Activated CD4-positive, alpha-beta T cell treated with anti-CD3 and anti-CD28 coated beads, Interleukin-10, Interleukin-2, amounts not matched to agents 100 ng/mL and 50 ng/mL, durations not matched to agents 16 hours and 8 hours (primary cell): ENCODE measurements at places on chromosomes 16 and 17.
A peak's percentile ranks its signal among the peaks of the same experiment; 100 is the strongest.

GRCh38 chr16:84628226-84628731 lies 10.4 kb upstream of the COTL1 start:
- DNase-seq = no peak

GRCh38 chr17:21495281-21495680 lies 119.1 kb downstream of the KCNJ12 start:
- no peak for DNase-seq

DNA sequence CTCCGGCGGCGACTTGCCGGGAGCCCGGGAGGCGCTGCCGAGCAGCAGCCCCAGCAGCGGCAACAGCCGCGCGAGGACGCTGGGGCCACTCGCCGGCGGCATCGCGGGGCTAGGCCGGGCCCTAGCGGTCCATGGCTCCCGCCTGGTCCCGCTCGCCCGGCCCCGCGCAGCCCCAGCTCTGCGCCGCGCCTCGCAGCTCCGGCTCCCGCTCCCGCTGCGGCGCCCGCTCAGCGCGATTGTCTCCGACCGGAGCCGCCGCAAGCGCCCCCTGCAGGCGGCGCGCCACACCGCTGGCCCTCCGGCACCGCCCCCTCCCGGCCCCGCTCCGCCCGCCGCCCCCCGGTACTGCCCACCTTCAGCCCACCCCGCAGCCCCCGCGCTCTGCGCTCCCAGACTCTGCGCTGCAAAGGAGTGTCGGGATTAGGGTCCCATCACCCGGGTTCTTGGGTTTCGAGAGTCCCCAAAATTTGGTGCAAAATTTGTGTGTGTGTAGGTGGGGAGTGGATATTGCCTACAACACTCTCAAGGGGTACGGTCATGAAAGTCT lies at the start of gene FAM171A2:
FAM171A2 (minus strand) TSS at position 241 of the 547 bp plus-strand sequence; CDS start at position 102, 139 bp downstream.
- peak; percentile 64 for DNase-seq

GRCh38 chr17:72953621-72954020 lies 138.9 kb downstream of the SLC39A11 start:
- DNase-seq = no peak

DNA sequence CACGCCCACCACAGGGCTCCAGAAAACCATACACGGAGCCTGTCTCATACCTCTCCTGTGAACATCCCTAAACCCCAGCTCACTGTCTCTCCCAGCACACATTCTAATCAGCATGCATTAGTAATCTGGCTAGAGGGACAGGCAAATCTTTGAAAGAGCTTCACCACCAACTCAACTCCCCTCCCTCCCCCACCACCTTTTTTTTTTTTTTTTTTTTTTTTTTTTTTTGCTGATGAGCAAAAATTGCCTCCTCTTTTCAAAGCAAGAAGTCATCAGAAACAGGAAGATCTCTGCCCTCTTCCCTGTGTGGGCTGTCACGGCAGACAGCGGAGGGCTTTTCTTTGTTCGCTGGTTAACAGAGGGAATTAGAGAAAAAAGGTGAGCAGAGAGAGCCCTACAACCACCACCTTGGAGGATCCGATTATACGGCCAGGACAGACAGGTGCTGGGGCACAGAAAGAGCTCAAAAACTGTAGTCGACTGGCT lies 19.9 kb downstream of the GAS7 start:
- no peak for DNase-seq

GRCh38 chr16:533391-534123 lies 6.0 kb downstream of the CAPN15 start:
- no peak for DNase-seq

DNA sequence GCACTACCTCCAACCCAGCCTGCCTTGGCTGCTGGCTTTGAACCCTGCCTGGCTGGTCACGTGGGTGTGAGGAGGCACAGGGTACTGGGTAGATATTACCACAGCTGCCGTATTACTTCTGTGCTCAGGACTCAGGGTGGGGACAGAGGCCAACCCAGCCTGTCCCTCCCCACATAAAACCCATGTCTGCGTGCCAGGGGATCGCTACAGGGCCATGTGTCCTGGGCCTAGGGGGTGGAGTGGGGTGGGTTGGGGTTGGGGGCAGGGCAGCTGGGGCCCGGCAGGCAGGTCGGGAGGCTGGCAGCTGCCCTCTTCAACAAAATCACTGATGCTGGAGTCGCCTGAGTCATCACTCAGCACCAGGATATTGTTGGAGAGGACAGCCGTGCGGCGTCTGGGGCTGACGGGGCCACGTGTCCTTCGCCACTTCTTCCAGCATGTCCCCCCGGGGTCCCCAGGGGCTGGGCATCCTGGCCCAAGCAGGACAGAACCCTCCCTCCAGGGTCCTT lies 39.7 kb upstream of the PVALEF start:
- DNase-seq = no peak

DNA sequence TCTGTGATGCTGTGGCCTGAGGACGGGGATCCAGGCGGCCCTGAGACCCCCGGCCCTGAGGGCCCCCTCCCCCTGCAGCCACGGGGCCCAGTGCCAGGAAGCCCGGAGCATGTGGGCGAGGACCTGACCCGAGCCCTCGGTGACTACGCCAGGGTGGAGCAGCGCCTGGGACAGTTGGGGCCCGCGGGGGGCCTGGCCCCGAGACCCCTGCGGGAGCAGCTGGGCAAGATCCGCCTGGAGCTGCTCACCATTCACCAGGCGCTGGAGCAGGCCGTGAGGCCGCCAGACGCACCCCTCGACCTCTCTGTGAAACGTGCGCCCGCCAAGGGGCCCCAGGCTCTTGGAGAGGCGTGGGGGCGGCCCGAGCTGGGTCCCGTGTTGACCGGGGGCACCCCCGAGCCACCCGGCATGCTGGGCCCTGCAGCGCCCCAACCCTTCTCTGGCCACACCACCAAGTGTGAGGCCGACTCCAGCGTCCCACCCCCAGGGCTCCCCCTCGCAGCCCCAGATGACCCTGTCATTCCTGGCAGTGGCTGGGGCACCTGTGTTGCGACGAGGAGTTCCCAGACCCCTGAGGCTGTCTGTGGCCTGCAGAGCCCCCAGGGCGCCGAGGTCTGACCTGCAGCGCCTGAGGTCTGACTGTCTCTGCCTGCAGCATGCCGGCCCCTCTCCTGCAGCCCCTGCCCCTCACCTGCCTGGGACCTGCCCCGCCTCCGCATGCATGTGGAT lies 2.0 kb upstream of the NHLRC4 start:
- no peak for DNase-seq

DNA sequence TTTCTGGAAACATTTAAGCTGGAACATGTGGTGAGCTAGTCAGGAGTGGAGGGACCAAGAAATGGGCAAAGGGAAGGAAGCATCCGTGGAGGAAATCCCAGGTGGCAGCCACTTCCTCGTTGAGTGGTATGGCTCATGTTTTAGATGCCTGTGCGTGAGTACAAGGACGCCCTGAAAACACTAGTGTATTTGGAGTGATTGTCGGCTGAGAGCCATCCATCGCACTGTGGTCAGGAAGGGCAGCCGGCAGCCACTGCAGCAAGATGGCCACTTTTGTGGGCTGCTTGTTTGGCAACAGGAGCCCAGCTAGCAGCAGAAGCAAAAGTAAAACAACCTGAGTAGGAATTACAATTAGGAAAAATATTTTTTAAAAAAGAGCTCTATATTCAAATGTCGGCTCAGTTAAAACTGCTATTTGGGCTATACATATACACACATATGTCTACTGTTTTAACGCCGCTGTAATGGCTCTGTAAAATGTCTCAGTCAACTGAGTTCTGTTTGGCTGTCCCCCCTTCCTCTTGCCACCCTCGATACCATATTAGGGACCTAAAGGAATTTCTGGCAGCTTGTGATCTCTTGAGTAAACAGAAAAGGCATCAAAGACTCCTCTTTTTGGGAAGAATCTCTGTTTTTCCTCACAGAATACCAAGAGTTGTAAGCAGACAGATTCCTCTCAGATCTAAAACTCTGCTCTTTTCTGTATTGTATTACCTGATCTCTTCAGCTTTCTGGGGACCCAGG lies 39.2 kb downstream of the BRD7 start:
- DNase-seq = no peak

DNA sequence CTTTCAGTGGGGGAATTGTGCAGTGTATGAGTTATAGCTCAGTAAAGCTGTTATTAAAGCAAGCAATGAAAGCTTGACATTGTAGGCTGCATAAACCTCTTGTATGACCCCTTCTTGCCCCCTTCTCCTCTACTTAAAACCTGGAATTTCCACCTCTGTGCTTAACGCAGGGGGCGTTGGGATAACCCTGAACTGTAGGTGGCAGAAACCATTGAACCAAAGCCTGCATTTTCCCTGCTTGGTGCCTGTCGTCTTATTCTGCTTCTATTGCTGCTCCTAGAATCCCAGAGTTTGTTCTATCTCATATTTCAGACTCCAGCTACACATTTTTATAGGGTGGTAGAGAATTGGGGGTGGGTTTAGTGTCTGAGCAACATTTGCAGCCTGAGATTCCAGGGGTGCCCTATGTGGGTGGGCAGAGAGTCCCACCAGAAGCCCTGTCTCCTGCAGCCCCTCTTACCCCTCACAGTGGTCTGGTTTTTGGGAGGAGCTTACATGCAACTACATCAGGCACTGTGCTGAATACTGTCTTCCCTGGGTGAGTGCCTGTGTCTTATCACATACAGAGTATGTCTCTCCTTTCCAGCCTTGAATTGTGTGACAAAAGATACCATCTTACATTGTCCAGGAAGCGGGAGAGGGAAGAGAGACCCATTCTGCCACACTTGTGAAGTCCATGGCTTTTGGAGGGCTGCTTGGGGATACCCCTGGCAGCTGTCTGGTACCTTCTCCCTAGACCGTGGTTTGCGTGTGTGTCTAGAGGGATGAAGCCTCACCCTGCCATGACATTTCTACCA lies 407.7 kb upstream of the EEF2KMT start:
- DNase-seq = no peak

DNA sequence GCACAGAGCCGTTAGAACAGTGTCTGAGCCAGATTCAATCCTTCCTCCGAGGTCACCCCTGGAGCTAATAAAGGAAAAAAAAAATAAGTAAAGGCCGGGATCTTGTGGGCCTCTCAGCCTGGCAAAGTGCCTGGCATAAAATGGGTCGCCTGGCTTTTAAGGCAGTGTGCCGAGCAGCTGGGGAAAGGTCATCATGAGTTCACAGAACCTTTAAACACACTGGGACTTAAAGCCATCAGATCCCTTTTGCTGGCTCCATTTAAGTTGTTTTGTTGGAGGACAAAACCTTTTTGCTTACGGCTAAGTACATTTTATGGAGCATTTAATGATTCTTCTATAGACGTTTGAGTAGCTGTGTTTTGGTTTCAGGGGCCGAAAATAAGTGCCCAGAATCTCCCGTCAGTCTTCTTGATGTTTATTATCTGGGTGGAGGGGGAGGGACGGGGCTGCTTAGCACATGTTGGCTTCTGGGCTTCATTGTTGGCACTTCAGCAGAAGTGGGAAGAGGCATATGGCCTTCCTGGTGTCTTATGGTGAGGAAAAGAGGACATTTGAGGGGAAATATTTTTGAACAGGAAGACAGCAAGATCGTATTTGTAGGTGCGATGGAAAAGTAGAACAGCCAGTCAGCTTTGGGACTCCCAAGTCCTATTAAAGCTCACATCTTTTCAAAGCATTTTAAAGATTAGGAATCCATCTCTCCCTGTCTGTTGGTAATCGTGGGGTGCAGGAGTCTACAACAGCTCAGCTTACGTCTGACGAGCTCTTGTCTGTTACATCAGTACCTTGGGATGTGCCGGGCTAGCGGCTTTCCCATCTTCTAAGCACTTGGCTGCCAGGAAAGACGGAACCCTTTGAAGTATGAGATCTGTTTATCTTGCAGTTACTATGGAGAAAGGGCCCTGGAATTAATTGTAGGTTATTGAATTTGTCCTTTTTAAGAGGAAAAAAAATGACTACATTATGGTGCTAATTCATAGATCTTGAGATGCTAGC lies 31.1 kb downstream of the RBFOX1 start:
- no peak for DNase-seq

GRCh38 chr16:50245417-50246298 lies 20.7 kb upstream of the ADCY7 start:
- peak; percentile 86 for DNase-seq

DNA sequence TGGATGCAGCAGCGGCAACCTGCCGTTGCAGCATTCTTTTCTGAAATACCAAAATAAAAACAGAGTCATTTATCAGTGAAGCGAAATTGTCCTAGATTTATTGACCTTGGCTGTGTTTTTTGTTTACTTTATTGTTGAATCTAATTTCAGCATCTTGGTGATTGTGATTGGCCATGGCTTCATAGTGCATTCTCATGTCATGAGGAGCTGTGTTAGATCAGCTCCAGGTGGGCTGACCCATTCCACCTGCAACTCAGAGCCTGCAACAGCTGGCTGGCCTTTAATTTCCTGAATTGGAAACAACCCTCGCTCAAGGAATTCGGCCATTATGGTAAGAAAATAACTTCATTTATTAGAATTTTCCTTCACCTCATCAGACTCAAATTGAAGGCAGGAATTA lies 16.4 kb downstream of the KRT24 start:
- DNase-seq = no peak

DNA sequence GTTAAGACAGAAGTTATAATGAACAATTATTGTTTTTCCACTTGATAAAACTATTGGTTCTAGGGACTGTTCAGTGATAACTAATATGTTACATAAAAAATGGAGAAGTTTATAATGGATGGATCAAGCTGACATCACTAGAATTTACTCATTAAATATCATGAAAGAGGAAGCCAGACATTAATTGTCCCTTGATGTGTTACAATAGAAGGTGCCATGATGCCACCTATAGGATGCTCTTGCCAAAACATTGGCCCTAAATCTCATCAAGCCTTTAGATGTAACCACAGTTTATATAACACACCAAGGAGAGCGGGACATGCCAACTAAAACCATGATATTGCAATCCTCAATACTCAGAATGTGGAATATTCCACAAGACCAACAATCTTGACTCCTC lies 147.9 kb upstream of the MON1B start:
- peak; percentile 13 for DNase-seq

DNA sequence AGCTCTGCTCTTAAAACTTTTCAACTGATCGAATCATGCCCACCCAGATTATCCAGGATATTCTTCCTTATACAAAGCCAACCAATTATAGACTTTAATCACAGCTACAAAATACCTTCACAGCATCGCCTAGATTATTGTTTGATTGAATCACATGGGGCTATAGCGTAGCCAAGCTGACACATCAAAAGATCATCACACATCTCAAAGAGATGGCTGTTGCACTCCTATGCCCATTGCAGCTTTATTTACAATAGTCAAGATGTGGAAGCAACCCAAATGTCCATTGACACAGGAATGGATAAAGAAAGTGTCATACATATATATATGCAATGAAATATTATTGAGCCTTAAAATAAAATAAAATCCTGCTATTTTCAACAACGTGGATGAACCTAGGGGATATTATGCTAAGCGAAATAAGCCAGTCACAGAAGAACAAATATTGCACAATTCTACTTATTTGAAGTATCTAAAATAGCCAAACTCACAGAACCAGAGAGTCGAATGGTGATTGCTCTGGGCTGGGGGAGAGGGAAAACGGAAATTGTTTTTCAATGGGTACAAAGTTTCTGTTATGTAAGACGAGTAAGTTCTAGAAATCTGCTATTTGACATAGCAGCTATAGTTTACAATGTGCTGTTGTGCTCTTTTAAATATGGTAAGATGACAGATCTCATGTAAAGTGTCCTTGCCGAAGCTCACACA lies 60.9 kb upstream of the ERCC4 start:
- DNase-seq = no peak
